ENCODE measurements at places on chromosomes 5 and 9.

DNA sequence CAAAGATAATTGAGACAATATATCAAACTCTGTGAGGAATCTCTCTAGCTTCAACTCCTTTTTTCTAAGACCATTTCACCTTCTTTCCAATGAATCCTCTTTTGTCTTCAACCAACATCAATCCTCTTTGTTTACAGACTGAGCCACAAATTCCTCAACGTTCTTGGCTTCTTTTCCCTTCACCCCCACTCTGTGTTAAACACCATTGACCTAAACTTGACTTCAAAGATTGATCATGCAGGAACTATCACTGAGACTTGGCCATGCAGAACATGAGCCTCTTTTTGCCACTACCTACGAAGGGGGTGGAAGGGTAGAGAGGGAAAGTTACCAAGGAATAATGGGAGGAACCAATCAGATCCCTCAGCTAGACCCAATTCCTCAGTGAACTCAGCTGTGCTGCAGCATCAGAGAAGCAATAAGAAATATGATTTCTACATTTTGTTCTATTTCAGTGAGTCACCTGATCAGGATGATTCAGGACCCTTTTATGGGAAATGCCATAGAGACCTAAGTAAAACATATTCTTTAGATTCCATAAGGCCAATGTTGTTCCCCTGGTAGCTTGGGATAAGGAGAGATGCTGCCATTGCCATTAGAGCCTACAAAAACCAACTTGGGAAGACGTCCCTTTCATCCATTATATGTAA is 187.7 kb upstream of the RGMB start:
- DNase-seq: no peak

DNA sequence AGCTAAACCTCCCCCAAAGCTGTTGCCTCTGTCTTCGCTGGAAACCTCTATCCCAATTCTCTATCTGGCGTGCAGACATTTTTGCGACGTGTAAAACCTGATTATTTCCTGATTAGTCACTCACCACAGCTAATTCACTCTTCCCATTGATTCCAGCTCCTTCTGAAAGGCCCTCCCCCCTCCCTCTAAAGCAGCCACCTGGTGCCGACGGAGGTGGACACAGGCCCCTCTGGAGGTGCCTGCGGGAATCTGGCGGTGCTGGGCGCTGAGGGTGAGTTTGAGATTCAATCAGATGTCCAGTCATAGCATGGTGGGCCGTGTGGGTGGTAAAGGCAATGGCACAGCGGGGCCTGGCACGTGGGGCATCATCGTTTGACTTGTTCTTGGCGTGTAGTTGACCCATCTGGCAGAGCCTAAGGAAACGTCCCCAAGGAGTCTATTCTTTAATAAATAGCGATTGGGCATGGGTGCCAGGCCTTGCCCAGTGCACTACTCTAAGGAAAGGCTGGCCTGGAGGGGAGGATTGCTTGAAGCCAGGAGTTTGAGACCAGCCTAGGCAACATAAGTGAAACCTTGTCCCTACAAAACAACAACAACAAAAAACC is 271.1 kb upstream of the MVB12B start:
- DNase-seq: no peak

- DNase-seq: no peak
Measured at GRCh38 chr9:101509572-101509971, 24.1 kb upstream of the RNF20 start.

GRCh38 chr5:178108966-178109365 is 4.4 kb upstream of the N4BP3 start:
- DNase-seq: no peak

GRCh38 chr5:13427827-13428557 is 516.5 kb downstream of the DNAH5 start:
- no peak for DNase-seq

- DNase-seq: no peak
Measured at GRCh38 chr5:35026280-35026840, 21.4 kb downstream of the AGXT2 start.

GRCh38 chr5:125026867-125027731 is 280.7 kb upstream of the ZNF608 start:
- no peak for DNase-seq

GRCh38 chr9:87442451-87442850 is 55.2 kb upstream of the DAPK1 start:
- no peak for DNase-seq

- DNase-seq: no peak
Measured at GRCh38 chr9:72013292-72013760, 47.1 kb downstream of the C9orf57 start.

GRCh38 chr5:19928562-19929421 is 59.2 kb downstream of the CDH18 start:
- DNase-seq: no peak

- no peak for DNase-seq
Measured at GRCh38 chr5:177311392-177311722, 341 bp downstream of the MXD3 start.

DNA sequence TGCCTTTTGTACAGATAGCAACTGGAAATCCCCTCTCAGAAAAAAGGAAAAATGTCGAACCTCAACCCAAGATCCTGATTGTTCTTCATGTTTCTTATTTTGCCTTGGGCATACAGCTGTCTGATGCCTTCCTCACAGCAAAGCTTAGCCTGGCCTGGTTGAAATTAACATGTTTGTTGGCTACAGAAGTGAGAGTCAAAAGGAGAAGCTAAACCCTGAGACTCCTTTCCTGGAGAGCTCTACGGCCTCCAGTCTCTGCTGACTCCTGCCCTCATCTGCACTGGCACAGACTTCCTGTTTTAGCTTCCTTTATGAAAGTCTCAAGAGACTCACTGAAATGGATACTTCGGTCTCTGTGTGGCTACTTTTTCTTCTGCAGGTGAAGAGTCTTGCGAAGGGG is 186.7 kb downstream of the PARP8 start:
- no peak for DNase-seq

DNA sequence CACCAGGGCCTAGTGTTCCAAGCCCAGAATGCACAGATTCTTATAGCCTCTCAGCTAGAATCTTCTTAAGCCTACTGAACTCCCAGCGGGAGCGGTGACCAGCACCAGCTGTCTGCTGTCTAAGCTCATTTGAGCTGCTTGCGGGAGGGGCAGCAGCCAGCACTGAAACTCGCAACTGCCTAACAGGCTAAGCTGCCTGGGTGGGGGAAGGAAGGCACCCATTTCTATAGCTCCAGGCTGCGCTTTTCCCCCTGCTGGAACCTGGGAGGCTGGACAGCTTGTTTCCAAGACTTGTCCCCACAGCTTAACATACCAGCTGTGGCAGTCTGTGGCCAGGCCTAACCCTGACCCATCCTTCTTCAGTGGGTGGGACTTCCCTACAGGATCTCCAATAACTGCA is 512.9 kb downstream of the EFNA5 start:
- no peak for DNase-seq

DNA sequence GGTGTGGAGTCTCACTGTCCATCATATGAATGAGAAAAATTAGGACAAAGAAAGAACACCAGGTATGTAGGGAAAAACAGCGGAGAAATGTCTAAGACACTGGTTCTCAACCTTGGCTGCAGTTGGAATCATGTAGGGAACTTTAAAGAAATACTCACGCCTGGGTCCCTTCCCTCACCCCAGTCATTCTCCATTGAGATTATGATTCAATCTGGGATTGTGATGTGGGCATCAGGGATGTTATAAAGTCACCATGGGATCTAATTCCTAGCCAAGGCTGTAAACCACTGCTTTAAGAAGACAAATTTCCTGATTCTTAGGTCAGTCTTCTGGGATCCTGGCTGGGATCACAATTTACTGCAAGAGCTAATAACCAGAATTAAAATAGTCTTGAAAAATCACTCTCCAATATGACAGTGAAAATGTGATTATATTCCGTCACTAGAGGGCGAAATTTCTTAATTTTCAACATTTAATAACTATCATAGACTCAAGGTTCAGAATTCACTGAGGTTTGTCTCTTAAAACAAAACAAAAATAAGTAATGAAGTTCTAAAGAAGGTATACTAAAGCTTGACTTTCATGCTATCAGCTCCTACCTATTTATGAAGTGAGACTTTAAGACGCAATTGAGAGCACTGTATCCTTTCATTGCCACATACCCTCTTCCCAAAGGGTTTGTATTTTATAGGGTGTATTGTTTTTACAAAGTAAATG is 60.5 kb downstream of the GLDC start:
- DNase-seq: no peak

- DNase-seq: no peak
Measured at GRCh38 chr9:91433180-91433579, 9.5 kb upstream of the NFIL3 start.

- DNase-seq: no peak
Measured at GRCh38 chr5:65034813-65035209, 266.1 kb downstream of the CWC27 start.

GRCh38 chr5:7169240-7169878 is 226.6 kb upstream of the ADCY2 start:
- DNase-seq: no peak

GRCh38 chr5:178419196-178419595 is 171.0 kb downstream of the COL23A1 start:
- DNase-seq: no peak

GRCh38 chr5:8227112-8227511 is 358.2 kb downstream of the MTRR start:
- DNase-seq: no peak

DNA sequence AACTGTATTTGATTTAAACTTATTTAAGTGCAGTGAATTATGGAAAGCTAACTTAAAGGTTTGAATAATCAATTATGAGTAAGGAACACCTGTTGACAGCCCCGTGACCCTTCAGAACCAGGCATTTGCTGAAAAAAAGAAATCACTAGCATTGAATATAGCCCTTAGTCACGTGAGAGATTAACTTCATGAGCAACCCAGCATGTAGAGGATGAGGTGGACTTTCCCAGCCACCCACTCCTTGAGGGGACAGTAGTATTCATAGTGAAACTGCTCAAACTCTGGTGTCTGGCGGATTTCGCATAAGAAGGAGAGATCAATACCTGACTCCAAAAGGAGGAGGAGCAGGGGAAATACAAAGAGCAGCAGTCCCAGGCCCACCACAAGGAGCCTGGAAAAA is 184.8 kb upstream of the RASEF start:
- no peak for DNase-seq

DNA sequence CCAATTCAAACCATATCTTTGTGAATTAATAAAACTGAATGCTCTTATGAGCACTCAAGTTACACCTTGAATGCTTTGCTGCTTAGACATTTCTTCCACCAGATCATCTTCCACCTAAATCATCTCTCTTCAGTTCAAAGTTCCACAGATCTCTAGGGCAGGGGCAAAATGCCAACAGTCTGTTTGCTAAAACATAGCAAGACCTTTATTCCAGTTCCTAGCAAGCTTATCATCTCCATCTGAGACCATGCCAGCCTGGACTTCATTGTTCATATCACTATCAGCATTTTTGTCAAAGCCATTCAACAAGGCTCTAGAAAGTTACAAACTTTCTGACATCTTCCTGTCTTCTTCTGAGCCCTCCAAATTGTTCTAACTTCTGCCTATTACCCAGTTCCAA is 119.8 kb downstream of the GIN1 start:
- DNase-seq: no peak

DNA sequence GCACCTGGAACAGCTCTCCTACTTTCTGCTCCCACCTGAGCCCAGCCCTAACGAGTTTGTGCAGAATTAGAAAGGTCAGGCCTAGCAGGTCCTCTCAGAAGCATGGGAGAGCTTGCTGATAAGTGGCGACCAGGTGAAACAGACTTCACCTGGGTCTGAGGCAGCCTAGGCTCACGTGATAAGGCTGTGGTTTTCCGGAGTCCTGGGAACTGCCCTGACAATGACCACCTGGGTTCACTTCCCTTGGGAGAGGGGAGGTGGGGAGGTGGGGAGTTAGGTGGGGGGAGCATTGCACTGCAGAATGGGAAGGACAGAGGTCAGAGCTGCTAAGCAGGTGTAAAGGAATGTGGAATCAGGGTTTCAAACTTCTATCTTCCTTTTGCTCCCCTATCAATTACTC is 152.9 kb upstream of the MAP1B start:
- DNase-seq: no peak

- DNase-seq: no peak
Measured at GRCh38 chr5:34022121-34022705, 14.4 kb upstream of the AMACR start.

- DNase-seq: no peak
Measured at GRCh38 chr9:136416427-136416826, 6.0 kb downstream of the PMPCA start.

DNA sequence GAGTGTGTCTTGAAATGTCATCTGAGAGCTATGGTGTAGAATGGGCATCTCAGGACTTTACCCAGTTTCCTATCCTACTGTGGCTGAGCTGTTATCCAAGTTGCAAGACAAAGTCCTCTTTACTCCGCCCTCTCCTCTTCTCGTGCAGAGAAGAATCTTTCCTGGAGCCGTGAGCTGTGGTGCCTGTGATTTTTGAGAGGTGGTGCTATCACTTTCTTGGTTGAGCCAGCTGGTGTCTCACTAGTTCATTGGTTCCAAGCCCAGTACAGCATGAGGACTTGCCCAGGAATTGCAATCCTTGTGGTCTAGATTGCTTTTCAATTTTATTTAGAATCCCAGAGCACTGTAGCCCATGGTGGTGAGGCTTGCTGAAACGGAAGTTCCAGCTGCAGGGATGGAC is 2300.3 kb downstream of the MAT2B start:
- DNase-seq: no peak

DNA sequence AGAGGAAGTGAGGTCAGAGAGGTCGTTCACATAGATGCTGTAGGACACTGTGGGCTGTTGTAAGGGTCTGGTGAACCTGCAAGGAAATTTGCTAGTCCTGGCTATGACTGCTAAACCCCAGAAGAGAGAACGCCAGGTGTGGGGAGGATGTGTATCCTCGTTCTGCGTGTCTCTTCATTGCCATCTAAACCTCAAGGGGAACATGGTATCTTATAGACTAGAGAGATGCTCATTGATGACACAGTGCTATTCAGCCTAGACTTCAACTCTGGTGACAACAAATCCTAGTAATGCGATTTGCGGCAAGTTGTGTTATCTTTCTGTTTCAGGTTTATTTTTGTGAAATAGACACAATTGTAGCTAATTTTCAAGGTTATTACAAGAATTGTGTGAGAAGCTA is 140.2 kb downstream of the ADAMTSL1 start:
- DNase-seq: no peak

DNA sequence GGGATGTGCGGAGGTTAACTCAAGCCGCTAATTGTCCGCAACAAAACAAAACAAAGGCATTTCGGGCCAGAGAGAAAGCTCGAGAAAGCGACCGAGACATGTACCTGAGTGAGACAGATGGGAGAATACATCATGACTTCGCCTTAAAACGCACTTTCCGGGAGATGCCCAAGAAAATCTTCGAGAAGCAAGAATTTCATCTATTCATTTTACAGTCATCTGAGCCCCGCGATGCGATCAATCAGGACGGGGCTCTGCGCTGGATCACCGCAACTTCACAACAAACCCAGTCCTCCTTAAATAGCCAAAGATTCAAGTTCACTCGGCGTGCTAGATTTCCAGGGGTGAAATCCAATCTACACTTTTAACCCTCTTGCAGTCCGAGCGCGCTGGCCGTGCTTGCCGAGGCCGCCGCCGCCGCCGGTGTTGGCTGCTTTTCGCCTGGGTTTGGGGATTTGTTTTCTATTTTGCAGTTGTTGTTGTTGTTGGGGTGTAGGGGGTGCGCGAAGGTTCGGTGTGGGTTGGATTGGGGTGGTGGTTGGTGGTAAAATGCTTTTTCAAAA is 482 bp downstream of the NFIB start:
- DNase-seq: no peak
